ENCODE measurements at places on chromosomes 7 and 10. TPM values are rescaled to one million over a fixed set of nuclear protein-coding genes. Genes with fewer than 3 reads are reported as not detected.

The ZNF212 gene
- 8.4 TPM for total RNA-seq

The ASB15 gene
- not detected for total RNA-seq

The WNT8B gene
- total RNA-seq: not detected

The INPP5F gene
- total RNA-seq: 33.7 TPM

The FAM237B gene
- total RNA-seq: not detected

The OLAH gene
- total RNA-seq: not detected

The PNLIPRP2 gene
- total RNA-seq: not detected

The HIP1 gene
- 29.3 TPM for total RNA-seq

The ANKRD61 gene
- not detected for total RNA-seq

The CCSER2 gene
- 27.3 TPM for total RNA-seq

The ZP3 gene
- 2.8 TPM for total RNA-seq

Measured in melanocyte of skin (primary cell).